Pulmonary artery endothelial cell (primary cell): ENCODE measurements at places on chromosomes 6 and 20. TPM values are rescaled to one million over a fixed set of nuclear protein-coding genes. Genes with fewer than 3 reads are reported as not detected.

LPA gene
- not detected in 2 replicates for total RNA-seq

- no peak for DNase-seq
Measured at GRCh38 chr6:24879351-24879750, 56.4 kb downstream of the RIPOR2 start.

DNA sequence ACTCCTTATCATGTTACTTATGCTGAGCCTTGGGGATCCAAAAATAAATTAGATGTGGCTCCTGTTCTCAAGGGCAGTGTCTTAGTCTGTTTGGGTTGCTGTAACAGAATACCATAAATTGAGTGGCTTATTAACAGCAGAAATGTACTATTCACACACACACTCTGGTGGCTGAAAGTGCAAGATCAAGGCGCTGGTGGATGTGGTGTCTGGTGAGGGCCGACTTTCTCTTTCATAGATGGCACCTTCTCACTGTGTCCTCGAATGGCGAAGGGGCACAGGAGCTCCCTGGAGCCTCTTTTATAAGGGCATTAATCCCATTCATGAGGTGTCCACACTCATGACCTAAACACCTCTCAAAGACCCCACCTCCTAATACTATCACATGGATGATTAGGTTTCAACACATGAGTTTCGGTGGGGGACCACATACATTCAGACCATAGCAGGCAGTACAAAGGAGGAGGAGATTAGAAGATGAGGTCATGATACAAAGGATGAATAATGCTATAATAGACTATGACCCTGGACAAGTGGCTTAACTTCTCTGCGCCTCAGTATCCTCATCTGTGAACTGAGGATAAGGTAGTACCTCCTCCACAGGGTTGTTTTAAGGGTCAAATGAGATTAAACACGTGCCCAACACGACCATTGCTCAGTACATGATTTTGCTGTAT lies 34.1 kb downstream of the RPP40 start:
- DNase-seq, result no peak

GPX5 gene
- not detected in 2 replicates for total RNA-seq

NR2E1 gene
- total RNA-seq, result not detected in 2 replicates

FAM209B gene
- total RNA-seq, result not detected in 2 replicates

GRCh38 chr6:144315226-144315980 lies 30.3 kb downstream of the UTRN start:
- no peak for DNase-seq

TRAPPC3L gene
- total RNA-seq, result 0.04 and 0.07 TPM in 2 replicates

- DNase-seq, result no peak
Measured at GRCh38 chr6:11689847-11690246, 88.8 kb downstream of the ADTRP start.

GRCh38 chr20:44582311-44583025 lies at the start of gene PKIG:
Gene PKIG, plus strand, starts transcription at chr20:44582579. Its CDS starts 31,978 bp downstream, at chr20:44614557.
- peak; percentile 91 for DNase-seq

UQCC2 gene
- total RNA-seq, result 16.1 and 24.6 TPM in 2 replicates

- no peak for DNase-seq
Measured at GRCh38 chr20:49658508-49658907, 55.2 kb downstream of the B4GALT5 start.

DNA sequence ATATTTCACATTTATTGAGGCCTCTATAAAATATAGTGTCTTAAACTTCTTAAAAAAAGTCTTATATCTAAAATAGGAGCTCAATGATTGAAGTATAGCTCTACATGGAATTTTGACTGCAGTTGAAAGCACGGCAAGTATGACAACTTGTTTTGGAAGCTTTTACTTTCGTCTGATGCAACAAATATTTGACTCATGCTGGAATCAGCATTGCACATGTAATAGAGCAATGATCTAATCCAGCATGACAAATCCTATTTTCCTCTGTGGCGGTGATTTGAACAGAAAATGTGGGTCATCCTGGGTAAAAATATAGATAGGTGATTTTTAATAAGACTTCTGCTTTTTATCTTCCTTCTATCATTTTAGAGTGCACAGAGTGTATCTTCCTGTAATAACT lies 111.6 kb downstream of the TINAG start:
- peak; percentile 19 for DNase-seq

- DNase-seq, result no peak
Measured at GRCh38 chr20:62741701-62742491, 33.3 kb downstream of the NTSR1 start.

NOX3 gene
- total RNA-seq, result not detected in 2 replicates

DNA sequence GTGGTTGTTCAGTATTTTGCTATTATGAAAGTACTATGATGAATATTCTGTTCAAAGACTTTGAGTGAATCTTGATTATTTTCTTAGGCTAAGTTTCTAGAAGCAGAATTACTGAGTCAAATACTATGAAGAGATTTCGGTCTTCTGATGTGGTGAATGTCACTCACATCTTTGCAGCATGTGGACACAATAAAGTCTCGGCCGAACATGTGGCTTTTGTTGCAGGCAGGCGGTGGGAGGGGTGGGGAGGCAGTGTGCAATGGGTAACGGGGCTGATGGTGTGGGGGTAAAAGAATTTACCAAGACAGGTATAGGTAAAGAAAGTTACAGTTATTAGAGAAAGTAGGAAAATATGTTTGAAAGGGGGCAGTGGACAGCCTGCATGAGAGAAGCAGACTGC lies 156.4 kb upstream of the DTNBP1 start:
- DNase-seq, result no peak

DNA sequence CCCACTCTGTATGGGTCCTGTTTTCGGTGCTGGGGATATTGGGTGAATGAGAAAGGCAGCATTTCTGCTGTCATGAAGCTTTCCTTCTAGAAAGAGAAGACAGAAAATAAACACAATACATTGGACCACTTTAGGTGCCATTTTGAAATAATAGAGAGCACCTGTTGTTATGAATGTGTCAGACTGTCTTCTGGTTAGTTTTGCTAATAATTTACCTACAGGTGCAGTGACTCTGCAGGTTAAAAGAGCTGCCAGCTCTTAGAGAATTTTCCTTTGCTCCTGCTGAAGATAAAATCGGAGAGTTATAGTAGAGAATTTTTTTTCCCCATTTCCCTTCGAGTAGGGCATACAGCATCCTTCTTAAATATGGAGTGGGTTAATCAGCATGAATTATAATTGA lies 21.9 kb upstream of the GCLC start:
- DNase-seq, result no peak

DNA sequence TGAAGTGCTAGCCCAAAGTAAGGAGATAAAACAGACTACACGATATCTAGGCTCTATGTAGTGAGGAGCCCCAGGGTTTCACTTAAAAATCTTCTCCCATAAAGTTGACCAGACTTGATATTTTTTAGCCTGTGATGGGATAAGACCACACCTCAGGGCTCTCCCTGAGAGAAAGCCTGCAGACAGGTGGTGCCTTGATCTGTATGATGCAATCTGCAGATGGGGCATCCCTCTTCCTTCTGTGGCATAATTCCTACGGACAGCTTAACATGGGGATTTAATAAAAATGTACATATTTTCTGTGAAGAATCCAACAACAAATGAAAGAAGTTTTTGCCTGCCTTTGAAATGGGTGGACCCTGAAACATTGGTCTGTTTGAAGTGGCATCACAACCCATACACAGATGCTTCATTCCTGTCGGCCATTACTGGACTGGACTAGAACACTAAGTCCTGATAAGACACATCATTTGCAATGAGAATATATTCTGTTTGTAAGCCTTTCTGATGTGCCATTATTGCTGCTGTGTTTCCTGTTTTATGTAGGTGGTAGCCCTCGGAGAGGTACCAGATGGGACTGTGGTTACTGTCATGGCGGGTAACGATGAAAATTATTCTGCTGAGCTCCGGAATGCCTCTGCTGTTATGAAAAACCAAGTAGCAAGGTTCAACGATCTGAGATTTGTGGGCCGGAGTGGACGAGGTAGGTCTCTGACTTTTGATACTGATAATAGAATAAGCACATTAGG lies 53.8 kb upstream of the SUPT3H start:
- no peak for DNase-seq

HLA-C gene
- total RNA-seq, result 260 and 426 TPM in 2 replicates

DNA sequence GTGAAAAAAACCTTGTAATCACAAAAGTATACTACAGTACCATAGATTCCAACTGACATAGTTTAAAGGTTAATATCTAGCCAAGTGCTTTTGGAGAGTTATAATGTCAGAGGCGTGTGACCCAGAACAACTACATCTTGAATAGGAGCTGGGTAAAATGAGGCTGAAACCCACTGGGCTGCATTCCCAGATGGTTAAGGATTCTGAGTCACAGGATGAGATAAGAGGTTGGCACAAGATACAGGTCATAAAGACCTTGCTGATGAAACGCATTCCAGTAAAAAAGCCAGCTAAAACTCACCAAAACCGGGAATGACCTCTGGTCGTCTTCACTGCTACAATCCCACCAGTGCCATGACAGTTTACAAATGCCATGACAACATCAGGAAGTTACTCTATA lies 22.4 kb upstream of the KIAA0408 start:
- peak; percentile 49 for DNase-seq

- DNase-seq, result no peak
Measured at GRCh38 chr20:40154514-40154913, 534.5 kb downstream of the MAFB start.

- DNase-seq, result no peak
Measured at GRCh38 chr20:41320976-41321375, 3.4 kb upstream of the ZHX3 start.

- DNase-seq, result no peak
Measured at GRCh38 chr6:118905851-118906250, 11.9 kb downstream of the ASF1A start.

DEF6 gene
- 0.25 and 0.26 TPM in 2 replicates for total RNA-seq

MKKS gene
- 3.7 and 6.5 TPM in 2 replicates for total RNA-seq

HLA-DMB gene
- 0.07 TPM in 1 of 2 replicates, not detected in the other for total RNA-seq

- no peak for DNase-seq
Measured at GRCh38 chr6:112030961-112031660, 22.8 kb upstream of the CCN6 start.

- no peak for DNase-seq
Measured at GRCh38 chr6:142946924-142947713, 2.1 kb upstream of the HIVEP2 start.

BACH2 gene
- total RNA-seq, result 0.26 and 0.39 TPM in 2 replicates
